ENCODE measurements at places on chromosomes 3 and 15.

DNA sequence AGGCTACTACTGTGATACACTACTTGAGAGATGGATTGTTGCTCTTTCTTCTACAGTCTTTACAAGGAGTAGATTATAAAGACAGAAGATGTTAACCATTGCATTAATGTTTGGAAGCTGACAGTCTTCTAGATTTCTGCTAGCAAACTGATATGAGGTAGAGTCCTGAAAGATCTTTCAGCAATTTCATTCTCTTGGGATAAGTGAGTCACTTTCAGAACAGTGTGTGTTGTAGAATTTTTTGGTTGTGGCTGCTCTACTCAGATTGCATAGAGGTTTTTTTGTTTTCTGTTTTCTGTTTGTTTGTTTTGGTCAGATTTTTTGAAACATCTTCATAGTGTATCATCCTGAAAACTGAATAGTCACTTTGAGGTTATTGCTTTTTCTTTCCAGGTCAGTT lies 17.1 kb downstream of the TNFSF10 start:
- DNase-seq: no peak

DNA sequence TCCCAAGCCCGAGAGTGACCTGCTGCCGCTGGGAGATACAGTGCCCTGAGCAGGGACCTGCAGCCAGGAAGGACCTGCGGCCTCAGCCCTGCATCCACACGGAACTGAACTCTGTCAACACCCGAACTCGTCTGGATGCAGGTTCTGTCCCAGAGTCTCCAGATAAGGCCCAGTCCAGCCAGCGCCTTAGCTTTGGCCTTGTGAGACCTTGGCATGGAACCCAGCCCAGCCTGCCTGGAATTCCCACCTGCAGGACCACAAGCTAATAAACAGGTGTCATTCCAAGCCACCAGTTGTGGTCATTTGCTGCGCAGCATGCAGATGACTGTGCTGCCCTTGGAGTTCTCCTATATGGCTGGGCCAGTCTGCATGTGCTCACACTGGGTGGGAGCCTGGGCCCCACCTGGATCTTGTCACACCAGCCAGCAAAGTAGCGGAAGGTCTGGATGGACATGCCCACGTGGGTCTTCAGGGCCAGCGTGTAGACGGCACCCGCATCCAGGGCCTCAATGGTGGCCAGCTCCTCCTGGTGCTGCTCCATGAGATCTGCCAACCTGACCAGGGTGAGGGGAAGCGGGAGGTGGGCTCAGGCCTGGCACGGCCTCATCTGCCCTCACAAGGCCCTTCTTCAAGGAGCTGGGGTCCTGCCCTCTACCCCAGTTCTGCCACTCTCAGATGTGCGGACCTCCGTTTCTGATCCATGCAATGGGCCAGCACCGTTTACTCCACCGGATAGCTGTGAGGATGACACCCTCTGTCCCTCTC lies 47.2 kb upstream of the SLC41A3 start:
- DNase-seq: no peak

DNA sequence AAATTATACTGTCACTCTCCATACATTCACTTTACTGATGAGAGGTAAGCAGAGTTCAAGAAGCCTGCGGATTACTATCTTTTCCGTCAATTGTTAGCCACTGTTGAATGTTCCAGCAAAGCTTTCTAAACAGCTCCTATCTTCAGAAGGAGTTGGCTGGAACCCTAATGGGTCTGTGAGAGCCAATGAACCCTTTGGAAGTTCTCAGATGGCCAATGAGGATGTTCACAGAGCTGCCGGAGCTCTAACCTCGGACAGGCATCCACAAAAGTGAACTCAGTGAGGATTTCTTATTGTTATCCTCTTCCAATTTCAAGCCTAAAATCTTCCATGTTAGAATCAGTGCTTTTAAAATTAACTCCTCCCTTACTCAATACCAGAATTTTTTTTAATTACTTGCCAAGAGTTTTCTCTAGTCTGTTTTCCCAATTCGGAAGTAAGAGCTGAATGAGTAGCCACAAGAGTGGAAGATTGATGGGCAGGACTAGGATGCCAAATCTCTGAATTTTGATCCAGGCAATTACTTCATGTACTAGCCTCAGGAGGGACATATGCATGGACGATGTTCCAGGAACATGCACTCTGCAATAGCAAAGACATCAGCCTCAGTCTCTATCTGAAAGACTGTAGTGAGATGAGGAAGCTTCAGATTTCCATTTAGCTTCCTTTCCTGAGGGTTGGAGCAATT lies 78.1 kb downstream of the AGBL1 start:
- no peak for DNase-seq

- DNase-seq: peak; percentile 60
Measured at GRCh38 chr3:117898722-117899522, 1135.7 kb downstream of the IGSF11 start.

DNA sequence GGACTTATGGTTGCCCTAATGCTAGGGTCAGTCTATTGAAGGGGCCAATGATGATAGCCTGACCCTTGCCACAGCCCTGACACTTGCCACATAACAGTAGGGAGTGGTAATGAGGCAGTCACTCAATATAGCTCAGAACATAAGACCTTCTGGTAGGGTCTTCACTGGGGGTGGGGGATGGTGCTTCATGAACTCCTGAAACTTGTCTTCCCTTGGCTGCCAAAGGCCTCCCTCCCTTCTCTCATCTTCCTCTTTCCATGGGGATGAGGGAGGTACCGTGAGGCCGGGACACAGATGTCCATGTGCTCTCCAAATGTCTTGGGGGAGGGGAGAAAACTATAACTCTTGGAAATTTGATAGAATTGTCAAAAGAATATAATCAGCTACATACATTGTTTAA lies 21.1 kb upstream of the THSD4 start:
- no peak for DNase-seq

GRCh38 chr3:175865724-175866123 lies 1006.6 kb downstream of the NAALADL2 start:
- DNase-seq: no peak

GRCh38 chr3:71130471-71131374 lies 452.8 kb downstream of the FOXP1 start:
- DNase-seq: peak; percentile 47

GRCh38 chr15:61634837-61635236 lies 405.7 kb upstream of the RORA start:
- no peak for DNase-seq

Data from MCF 10A (cell line).